ENCODE measurements at places on chromosomes 3 and 15.

- DNase-seq: no peak
These were observed 115.1 kb upstream of the ICE2 start for GRCh38 chr15:60594071-60594470.

DNA sequence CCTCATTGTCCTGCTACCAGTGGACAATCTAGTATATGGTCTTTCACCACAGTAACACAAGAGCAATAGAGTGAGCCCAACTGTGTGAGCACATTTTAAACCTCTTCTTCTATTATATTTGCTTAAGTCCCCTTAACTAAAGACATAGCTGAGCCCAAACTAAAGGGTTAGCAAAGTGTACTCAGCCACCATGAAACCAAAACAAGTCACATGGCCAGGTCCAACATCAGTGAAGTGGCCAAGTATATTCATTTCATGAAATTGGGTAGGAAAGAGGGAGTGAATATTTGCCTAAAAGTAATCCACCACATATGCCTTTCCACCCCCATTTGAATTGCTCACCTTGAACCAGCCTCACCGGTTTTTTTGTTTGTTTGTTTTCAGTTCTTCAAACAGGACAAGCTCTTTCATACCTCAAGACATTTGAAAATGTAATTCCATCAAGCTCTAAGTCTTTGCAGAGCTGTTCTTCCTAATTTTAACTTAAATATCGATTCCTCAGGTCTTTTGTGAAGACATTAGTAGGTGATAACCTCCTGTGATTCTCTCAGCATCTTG, 327.0 kb upstream of the SEMA6D start:
- no peak for DNase-seq

- DNase-seq: no peak
These were observed 438 bp upstream of the SLC49A4 start for GRCh38 chr3:122794483-122794778.

- no peak for DNase-seq
These were observed 1033.7 kb downstream of the ROBO1 start for GRCh38 chr3:78734048-78734637.

- DNase-seq: no peak
These were observed 67.4 kb downstream of the SNRPN start for GRCh38 chr15:25022233-25022632.

- DNase-seq: no peak
These were observed 32.4 kb downstream of the C2CD4A start for GRCh38 chr15:62099094-62099601.

DNA sequence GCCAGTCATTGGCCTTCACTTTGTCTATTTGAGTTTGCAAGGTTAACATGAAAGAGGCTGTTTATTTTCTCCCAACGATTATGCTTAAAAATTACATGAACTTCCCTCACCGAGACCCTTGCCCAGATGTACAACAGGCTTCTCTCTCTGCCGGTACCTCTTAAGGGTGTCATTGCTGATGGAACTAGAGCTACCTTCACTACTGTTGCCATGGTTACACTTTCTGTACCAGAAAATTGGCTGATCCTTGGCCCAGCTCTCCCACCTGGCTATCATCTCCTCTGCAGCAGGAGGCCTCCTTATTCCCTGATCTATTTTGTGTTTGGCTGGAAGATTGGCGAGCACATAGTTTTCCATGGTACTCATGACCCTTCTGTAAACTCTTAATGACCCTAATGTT, 24.0 kb upstream of the LIPC start:
- no peak for DNase-seq

- no peak for DNase-seq
These were observed 3.9 kb upstream of the ITIH3 start for GRCh38 chr3:52790741-52791140.

GRCh38 chr3:27290760-27291159, 78.4 kb downstream of the NEK10 start:
- DNase-seq: no peak

DNA sequence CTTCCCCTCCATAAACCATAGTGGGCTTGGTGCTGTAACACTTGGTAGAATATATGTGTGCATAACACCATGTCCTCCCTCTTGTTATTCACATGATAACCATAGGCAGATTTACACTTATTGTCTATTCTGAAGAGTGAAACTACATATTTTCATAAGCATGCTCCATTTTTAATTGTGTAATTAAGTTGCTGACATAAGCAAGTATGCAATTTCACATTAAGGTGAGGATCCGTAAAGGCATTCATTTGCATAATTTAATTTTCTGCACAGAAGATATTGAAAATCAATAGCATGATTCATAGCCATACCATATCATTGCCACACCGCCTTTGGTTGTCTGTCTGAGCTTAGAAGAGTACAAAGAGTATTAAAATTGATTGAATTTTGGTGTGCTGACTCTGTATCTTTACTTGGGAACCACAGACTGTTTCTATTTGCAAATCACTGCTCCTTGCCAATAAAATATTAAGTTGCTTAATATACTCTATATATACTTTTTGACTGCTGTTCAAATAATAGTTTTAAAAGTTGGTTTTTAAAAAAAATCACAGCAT, 182.4 kb downstream of the PTPRG start:
- DNase-seq: no peak

GRCh38 chr3:188673646-188674186, 498.1 kb upstream of the TPRG1 start:
- no peak for DNase-seq

DNA sequence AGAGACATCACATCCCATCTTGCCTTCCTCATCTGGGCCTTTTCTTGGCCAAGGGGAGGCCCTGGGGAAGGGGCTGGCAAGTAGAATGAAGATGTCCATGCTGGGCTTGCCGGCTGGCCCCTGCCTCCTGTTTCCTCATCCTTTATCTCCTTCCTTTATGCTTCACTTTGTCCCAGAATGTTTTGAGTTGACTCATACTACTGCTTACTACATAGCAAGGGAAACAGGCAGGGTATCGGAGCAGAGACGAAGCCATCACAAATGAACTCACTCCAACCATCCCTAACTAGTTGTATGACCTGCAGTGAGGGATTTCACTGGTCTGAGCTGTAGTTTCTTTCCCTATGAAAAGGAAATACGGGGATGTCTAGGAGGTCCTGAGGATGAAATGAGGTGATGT, 66.0 kb downstream of the CHDH start:
- DNase-seq: no peak

- no peak for DNase-seq
These were observed 32.3 kb downstream of the CLDN1 start for GRCh38 chr3:190289989-190290388.

GRCh38 chr15:71249986-71250385, 134.7 kb downstream of the THSD4 start:
- DNase-seq: no peak

DNA sequence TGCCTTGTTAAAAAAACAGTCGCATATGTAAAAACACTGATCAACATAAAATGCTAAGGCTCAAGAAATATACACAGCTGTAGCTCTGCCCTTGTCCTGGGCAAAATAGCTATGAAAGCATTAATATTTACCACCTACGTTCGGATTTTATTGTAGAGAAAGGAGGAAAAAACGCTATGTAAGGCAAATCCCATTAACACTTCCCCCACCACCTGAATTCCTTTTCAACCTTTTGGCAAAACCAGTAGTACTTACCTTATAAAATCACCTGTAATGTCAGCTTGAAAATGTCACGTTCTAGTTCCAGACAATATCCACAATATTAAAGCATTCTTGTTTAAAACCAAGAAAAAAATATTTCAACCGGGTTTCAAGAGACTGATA, 3.6 kb downstream of the TRA2B start:
- no peak for DNase-seq

DNA sequence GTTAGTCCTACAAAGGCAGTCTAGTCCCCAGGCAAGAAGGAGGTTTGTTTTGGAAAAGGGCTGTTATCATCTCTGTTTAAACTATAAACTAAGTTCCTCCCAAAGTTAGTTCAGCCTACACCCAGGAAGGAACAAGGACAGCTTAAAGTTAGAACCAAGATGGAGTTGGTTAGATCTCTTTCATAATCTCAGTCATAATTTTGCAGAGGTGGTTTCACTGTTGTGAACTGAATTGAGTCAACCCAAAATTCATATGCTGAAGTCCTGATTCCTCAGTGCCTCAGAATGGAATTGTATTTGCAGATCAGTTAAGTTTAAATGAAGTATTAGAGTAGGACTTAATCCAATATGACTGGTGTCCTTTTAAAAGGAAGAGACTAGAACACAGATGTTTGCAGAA, 101.0 kb upstream of the C3orf80 start:
- DNase-seq: no peak

- no peak for DNase-seq
These were observed 49.6 kb downstream of the MAP6D1 start for GRCh38 chr3:183775781-183776180.

DNA sequence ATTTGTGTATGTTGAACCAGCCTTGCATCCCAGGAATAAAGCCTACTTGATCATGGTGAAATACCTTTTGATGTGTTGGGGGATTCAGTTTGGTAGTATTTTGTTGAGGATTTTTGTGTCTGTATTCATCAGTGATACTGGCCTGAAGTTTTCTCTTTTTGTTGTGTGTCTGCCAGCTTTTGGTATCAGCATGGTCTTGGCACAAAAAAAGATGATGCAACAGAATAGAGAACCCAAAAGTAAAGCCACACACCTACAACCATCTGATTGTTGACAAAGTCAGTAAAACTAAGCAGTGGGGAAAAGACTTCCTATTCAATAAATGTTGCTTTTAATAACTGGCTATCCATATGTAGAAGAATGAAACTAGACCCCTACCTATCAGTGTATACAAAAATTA, 77.6 kb downstream of the TCF12 start:
- no peak for DNase-seq

DNA sequence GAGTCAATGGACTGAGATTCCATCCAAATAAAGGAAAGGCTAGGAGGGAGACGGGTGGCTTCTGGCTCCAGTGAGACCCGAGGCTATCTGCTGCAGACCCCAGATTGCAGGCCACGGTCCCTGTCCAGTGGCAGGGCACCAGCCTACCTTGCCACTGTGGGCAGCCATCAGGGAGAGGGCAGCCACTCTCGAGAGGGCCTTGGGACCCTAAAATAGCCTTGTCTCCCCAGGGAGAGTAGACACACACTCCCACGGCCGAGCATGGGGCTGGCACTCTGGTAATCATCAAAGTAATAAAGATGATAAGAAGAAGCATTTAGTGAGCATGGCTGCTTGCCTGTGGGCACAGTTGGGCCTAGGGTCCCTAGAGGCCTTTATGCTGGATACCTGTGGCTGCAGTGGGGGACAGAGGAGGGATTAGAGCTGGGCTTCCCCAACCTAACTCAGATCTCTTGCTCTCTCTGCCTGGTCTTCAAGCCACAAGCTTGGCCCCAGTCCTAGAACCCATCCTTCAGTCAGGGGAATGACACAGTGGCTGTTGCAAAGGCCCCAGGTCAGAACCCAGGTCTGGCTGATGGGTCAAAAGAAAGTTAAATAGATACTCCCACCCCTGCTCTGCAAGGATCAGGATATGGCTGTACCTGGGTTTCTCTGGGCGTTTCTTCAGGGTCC, 9.2 kb upstream of the VIPR1 start:
- no peak for DNase-seq

- no peak for DNase-seq
These were observed 20.9 kb downstream of the OCA2 start for GRCh38 chr15:28078191-28078719.

- no peak for DNase-seq
These were observed 13.4 kb upstream of the AGBL1 start for GRCh38 chr15:86066174-86066834.

DNA sequence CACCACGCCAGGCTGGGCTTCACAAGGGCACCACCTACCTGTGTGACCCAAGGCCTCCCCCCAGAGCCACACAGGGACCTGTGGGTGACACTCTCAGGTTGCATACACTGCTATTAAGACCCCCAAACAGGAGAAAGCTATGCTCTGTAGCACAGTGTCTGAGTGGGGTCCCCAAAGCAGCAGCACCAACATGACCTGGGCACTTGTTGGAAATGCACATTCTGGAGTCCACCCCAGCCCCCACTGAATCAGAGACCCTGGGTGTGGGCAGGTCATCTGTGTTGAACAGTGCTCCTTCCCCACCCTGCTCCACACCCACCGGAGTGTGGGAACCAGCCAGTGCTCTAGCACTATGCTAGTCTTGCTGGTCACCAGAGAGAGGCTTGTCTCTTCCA, 76.1 kb downstream of the ADAMTS17 start:
- no peak for DNase-seq

- DNase-seq: no peak
These were observed 45.2 kb downstream of the FBXL2 start for GRCh38 chr3:33322412-33322811.

DNA sequence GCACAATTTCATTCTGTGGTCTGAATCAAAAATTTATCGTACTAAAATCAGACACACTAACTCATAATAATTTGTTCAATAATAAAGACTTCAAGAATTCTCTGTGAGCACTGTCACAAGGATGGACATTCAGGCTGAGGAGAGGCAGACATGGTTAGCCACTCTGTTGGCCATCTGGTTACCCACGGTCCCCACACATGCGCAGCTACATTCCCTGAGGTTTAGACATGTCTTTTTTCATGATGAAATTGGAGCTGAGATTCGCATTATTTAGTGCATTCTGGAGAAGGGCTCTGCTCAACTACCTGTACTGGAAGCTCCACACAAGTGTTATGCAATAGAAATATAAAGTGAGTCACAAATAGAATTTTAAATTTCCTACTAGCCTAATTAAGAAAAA, 156.9 kb downstream of the SUCNR1 start:
- no peak for DNase-seq

DNA sequence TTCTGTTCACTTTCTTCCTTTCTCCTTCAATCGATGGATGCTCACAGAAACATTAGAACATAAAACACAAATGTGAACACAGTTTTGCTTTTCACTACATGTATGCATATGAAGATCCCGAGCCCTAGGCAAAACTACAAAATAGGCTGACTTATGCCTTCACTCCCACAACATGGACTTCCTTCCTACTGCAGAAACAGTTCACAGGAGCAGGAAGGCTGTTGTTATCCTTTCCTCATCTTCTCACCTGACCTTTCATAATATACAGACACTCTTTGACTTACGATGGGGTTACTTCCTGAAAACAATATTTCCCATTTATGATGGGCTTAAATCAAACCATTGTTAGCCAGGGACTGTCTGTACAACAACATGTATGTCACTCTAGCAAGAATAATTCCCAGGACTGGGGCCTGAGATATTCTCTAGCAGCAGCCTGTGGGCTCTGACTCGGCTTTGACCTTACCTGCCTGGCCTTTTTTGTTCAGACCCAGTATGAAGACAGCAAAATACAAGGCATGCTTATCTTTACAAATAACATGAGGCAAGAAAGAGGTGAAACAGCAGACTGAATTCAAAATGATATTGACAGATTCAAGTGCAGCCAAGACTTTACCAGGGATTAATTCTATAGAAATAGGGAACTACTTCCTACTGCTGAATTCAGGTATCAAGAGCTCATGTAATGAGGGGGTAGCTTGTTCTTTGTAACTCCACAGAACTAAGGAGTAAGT, 51.8 kb upstream of the PLXND1 start:
- DNase-seq: no peak

Measured in effector CD4-positive, alpha-beta T cell (primary cell).